Stimulated activated CD8-positive, alpha-beta memory T cell treated with anti-CD3 and anti-CD28 coated beads, Interleukin-7, amount 100 ng/mL, for 1 hour (primary cell): ENCODE measurements at places on chromosomes 3 and 15.

GRCh38 chr3:144409319-144409718 lies 437.7 kb downstream of the DIPK2A start:
- DNase-seq: no peak

GRCh38 chr3:73484656-73485248 lies 140.0 kb downstream of the PDZRN3 start:
- DNase-seq: no peak

- DNase-seq: no peak
These were observed 624 bp downstream of the BRK1 start for GRCh38 chr3:10116138-10116460.

- DNase-seq: no peak
These were observed 61.4 kb upstream of the NSMCE3 start for GRCh38 chr15:29331071-29331470.

DNA sequence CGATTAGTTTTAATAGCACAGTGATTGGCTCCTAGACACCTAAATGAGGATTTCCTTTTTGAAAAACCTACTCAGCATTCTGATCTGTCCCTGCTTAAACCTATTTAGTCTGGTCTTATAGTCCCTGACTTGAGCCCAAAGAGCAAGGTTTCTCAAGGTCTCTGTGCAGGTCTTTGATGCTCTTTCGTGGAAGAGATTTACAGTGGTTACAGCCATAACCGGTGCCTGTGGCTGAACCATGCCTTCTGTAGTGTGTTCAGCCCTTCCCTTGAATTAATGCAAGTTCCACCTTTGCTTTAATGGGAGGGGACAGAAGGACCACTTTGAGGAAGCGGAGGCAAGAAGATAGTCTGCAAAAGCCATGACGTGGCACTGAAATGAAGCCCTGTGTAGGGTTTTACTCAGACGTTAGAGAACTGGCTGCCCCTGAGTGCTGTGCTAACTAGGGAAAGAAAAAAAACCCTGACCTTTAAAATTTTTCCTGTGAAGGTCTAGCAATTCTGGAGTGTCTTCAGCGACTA lies 43.0 kb downstream of the ZBTB38 start:
- no peak for DNase-seq
